SJSA1 (cell line): ENCODE measurements at places on chromosomes 5 and 9. TPM values are rescaled to one million over a fixed set of nuclear protein-coding genes. Genes with fewer than 3 reads are reported as not detected.

The EFNA5 gene
- total RNA-seq = 0.22 and 0.87 TPM in 2 replicates

The RETREG1 gene
- 0.26 and 1.7 TPM in 2 replicates for total RNA-seq

The TSLP gene
- total RNA-seq = 0.11 TPM in 1 of 2 replicates, not detected in the other

The AQP7 gene
- total RNA-seq = not detected in 2 replicates

The LURAP1L gene
- total RNA-seq = 0.31 TPM in 1 of 2 replicates, not detected in the other

DNA sequence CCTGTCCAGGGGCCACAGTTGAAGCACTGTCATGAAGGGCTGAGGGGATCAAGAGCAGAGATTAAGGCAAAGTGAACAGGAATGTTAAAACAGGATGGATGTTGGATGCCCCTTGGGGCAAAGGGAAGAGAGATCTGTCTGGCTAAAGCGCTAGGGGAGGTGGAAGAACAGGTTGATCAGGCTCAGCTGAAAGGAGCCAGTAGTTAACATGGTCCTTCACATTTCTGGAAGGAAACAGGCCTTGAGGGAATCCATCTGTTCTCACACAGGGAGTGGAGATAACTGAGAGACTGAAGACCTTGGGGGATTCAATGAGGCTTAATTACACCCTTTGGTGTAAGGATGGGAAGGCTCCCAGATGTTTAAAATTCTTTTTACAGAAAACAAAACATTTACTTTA is 5.8 kb downstream of the HAPLN1 start:
- no peak for DNase-seq

DNA sequence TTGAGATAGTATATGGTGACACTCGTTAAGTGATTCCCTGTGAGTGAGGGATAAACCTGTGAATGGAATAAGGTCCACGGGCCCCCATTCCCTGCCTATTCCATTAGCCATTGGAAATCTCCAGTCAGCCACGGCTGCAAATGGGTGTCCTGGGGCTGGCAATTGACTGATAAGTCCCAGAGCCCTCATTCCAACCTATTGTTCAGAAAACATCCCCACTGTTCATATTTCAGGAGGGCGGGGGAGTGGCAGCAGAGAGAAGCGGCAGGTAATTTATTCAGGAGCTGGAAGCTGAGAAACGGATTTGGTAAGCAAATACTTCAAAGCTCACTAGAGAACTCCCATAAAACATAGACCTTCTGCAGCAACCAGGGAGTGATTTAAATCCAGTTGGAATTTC is 42.0 kb downstream of the TMEM174 start:
- DNase-seq = no peak

DNA sequence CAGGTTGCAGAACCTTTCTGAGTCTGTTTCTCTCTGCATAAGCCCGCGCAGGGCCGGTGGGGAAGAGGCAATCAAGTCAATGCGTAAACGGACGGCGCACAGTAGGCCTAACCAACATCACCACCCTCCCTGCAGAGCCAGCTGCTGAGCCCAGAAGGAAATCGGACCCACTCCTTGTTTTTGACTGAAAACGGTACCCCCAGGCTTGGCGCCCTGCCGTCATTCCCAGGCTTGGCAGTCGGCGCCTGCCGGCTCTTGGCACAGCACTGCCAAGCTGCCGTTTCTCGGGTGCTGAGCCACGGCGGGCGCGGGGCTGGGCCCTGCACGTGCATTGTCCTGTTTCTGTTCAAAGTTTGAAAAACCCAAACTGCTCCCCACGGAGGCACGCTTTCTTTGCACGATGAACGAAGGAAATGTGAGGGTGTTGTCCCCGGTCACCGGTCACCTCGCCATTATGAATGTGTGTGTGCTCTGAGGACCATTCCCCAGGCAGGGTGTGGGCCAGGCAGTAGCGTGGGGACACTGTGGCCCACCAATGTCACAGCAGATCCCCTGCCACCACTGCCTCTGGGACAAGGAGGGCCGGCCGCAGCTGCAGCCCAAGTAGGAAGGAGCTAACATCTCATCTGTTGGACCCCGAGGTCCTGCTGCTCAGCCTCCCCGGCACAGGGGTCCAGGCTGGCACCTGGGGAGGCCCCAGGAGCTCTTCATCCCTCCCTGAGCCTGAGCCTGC is 20.1 kb downstream of the FIBCD1 start:
- DNase-seq = no peak

- DNase-seq = no peak
These were observed 139.2 kb upstream of the LHFPL2 start for GRCh38 chr5:78787783-78788182.

DNA sequence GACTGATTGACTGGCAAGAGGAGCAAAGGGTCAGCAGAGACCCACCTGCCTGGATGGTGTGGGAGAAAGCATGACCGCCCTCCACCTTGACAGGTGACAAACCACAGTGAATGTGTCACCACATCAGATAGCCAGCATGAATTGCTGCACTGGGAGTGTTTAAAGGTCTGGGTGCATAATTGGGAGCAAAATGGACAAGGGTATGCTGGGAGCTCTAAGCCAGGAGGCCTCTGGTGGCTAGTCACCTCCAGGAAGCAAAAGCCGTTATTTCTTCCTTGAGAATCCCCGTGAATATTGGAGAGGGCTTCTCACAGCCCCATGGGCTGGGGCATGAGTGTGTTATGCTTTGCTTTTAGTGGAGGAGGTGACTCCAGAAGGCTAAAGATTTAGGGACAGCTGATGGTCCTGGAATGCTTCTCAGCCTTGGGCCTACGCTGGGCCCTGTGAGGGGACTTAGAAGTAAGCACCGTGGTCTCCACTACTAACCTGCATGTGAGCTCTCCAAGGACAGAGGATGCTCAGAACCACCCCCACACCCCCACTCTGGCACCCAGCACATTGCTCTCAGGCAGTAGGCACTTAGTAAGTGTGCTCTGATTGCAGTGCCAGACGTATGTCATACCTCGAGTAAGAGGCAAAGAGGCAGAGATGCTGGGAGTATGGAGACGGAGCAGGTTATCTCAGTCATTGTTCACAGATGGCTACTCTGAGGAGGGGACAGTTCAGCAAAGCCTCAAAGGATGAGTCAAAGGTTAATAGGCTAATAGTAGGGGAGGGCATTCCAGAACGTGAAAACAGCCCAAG is 9.1 kb upstream of the IRF1 start:
- peak; percentile 43 for DNase-seq

DNA sequence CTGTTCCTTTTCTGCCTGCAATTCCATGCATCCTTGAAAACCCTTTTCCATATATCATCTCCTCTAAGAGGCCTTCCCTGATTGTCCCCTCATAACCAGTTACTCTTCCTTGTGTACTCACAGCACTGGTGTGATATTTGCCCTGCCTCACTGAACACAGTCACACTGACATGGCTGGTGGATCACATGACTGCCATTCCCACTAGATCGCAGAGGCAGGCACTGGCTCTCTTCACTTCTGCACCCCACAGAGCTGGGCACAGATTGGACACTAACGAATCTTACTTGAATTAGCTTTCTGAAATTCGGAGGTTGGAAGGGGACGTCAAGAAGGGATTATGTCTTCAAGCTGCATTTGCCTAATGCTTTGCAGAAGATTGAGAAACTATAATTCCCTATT is 208.0 kb downstream of the PAPPA start:
- no peak for DNase-seq

DNA sequence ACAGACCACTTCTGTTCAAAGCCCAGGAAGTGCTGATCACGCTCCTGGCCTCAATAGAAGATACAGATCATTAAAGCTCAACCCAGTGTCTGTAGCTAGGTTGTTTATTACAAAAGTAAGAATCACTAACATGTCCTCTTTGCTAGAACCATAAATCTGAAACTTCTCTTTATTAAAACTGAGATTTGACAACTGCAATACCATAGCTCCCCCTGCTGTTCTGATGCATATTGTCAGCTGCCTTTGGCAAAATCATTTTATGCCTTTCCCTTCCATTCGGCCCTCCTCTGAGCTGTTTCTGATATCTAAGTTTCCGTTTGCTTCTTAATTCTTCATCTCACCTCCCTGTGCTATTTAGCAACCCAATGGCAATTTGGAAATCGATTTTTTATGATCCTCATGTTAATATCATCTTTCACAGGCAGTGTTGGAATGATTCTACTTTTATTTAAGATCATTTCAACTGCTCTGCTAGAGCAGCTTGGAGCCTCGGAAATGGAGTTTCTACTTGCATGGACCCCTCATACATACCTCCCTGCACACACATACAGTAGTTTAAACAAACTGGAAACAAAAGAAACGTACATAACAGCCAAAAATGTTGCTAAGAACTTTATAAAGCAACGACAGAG is 998.8 kb downstream of the MAT2B start:
- no peak for DNase-seq

GRCh38 chr5:30959238-30959637 is 234.2 kb upstream of the CDH6 start:
- no peak for DNase-seq

DNA sequence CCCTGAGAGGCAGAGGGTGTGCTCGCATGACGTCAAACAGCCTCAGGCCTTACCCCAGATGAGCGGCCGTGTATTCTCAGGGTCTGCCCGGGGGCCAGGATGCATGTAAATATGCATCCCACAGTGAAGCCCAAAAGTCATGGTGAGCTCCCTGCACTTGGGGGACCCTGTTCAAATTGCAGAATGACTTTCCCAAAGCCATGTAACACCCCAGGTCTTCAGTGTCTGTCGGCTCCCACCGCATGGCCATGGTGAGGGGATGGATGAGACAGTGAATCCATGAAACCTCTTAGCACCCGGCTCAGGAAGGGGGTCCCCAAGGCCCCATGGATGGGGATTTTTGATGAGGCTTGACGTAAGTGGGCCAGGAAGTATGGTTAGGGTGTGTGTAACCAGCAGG is 9.3 kb upstream of the COL5A1 start:
- peak; percentile 24 for DNase-seq

- no peak for DNase-seq
These were observed 75.0 kb upstream of the FST start for GRCh38 chr5:53405396-53405795.

DNA sequence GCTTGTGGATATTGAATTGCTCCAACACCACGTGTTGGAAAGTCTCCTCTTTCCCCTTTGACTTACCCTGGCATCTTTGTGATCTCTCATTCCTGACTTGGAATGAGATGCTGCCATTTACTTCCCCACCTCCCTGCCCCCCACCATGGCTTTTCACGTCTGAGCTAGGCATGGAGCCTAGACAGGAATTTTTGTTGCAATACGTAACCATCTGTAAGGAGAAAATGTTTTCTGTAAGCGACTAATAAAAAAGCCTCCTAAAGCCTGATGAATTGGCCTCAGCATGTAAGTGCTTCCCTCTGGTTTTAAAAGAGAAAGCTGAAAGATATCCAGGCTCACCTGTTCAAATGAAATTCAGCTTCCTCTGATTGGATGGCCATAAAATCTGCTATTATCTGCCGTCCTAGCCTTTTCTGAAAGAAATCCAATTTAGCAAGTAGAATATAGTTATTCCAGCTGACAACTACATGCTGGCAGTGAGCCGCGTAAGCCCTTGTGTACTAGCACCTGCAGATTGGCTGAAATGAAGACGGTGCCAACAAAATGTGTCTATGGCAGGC is 200.1 kb downstream of the NSG2 start:
- no peak for DNase-seq

GRCh38 chr5:100023536-100023935 is 511.6 kb upstream of the FAM174A start:
- DNase-seq = no peak

DNA sequence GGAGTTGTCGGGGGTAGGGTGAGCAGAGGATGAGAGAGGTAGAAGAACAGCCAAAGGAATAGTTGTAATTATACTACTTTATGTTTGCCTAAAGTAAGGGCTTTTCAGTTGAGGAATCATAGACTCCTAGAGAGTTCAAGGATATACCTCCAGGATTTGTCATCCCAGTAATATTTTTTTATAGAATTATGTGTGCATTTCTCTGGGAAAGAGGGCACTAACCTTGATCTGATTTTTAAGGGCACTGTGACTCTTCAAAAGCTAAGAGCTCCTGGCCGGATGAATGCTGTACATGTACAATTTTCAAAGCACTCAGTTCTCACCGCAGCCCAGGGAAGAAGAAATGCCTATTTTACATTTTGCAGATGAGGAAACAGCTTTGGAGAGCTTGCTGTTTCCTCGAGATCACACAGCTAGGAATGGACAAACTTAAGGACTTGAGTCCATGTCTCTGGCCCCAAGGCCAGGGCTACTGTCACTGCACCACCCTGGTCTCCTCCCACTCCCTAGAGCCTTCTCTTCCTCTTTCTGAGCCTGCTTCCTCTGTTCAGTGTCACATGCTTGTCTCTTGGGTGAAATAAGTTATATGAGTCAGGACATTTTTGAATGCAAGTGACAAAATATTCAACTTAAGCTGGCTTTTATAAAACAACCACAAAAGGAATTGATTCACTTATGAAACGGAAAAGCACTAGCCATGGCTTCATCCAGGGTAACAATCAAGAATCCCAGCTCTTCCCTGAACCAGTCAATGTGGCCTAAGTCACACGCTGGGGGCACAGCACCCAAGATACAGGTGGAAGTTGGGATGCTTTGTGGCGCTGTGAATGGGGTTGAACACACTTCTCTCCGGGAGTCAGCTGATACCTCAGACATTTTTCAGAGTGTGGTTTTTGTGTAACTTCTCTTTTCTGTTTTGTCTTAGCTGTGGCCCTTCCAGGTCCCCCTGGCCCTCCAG is 45.7 kb upstream of the TGFBR1 start:
- no peak for DNase-seq

GRCh38 chr9:94644543-94644942 is 5.2 kb upstream of the FBP1 start:
- DNase-seq = no peak

- DNase-seq = no peak
These were observed 33.3 kb upstream of the FAT2 start for GRCh38 chr5:151624476-151624875.

GRCh38 chr9:21082671-21083070 is 4.9 kb upstream of the IFNB1 start:
- no peak for DNase-seq

GRCh38 chr5:157611571-157612476 is 36.2 kb upstream of the ADAM19 start:
- no peak for DNase-seq

DNA sequence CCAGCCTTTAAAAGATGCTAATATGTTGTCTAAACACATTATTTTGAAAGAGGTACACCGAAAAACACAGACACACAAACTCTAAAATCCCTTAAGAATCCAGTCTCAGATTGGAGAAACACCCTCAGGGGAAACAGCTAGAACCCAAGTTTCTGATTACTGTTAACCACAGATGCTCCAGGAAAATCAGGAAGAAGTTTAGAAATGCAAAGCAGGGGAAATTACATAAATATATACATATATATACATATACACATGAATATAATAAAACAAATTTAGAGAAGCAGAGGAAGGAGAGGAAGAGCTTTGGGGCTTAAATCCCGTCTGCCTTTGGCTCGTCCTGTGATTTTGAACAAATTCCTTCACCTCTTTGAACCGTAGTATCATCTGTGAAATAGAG is 73.2 kb upstream of the KLF4 start:
- no peak for DNase-seq

GRCh38 chr9:120659209-120659608 is 55.1 kb downstream of the MEGF9 start:
- no peak for DNase-seq
